Ovary (tissue), 10 donors: ENCODE measurements at places on chromosomes 7 and 10. TPM values are rescaled to one million over a fixed set of nuclear protein-coding genes. Genes with fewer than 3 reads are reported as not detected.

Gene ADARB2
- 0.12 TPM for total RNA-seq

- DNase-seq: no peak
These were observed 163.6 kb upstream of the HPS1 start for GRCh38 chr10:98610301-98610700.

DNA sequence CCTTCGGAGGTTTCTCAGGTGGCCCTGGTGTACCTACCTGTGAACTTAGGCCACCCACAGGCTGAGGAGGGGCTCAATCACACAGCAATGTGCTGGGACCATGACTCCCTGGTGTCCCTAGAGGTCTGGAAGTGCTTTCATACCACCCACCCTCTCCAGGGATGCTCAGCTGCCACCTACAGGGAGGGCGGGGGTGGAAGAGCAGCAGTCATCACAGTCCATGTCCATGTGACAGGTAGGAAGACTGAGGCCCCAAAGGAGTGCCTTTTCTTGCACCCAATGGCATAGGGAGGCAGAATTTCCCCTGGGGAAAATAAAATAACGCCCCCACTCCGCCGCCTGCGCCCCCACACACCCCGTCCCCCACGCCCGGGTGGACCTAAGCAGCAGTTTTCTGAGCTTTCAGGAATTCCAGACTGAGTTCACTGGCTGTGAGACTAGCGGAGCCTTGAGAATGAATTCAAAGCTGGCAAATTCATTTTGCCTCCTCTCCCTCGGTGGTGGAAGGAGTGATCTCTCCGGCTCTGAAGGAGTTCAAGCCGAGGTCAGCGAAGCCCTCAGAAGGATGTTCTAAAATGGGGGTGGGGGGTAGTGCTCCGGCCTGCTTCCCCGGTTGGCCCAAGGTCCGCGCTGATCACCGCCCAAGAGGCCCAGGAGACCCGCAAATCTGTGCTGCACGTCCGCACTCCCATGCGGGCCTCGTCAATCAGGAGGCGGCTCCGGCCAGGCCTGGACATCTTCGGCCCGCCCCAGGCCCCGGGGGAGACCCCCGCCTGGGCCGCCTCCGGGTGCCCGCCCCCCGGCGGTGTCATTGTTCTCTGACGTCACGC is 2.1 kb upstream of the ZMIZ1 start:
- DNase-seq: no peak

GRCh38 chr7:158074896-158075632 is 512.6 kb downstream of the PTPRN2 start:
- DNase-seq: no peak

DNA sequence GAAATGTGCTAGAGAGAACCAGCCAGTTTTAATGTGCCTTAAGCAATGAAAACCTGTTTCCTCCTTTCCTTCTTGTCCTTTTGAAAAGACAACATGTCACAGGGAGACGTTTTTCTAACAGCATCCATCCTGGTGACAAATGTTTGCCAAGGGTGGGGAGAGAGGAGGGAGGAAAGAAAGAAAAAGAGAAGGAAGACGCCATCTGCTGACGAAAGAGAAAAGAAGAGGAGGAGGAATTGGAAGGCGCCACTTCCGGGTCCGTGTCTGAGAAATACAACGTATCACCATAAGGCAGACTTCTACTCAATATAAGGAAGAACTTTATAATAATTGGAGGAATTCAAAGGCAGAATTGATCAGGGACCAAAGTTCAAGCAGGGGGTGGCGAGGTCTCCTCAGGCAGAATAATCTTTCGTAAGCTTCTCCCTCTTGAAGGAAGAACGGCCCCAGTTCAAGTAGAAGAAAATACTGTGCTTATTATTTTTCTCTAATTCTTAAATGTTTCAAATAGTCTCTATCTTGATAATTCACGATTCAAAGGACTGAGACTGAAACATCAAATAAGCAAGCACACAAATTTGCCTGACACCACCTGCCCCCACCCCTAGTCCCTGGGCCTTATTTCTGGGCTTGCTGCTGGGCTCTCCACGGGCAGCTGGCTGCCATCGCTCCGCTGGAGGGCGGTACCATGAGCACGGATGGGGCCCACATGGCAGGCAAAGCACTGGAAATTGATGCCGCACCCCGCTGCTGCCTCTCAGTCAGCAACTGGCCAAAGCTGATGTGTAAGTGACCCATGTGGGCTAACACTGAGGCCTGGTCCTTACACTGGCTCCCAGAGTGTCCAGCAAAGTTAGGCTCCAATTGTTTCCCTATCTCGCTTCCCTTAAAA is 273.7 kb upstream of the KLF14 start:
- DNase-seq: peak; percentile 64

Gene HOXA6
- 4.2 TPM for total RNA-seq

DNA sequence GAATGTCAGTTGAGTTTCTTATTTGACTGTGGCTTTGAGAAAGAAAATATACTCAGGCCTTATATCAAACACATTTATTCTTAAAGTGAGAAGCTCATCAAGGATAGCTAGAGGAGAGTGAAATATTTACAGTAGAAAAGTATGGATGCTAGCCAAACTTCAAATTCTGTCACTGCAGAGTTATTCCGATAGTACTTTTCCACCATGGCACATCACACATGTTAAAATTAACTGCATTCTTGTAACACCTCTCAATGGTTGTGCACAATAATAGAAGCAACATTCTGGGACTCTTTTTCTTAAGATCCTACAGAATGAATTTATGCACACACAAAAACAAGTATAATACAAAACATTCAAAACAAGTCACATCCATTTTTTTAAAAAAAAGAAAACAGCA is 4.5 kb downstream of the PPP1R3C start:
- DNase-seq: no peak

DNA sequence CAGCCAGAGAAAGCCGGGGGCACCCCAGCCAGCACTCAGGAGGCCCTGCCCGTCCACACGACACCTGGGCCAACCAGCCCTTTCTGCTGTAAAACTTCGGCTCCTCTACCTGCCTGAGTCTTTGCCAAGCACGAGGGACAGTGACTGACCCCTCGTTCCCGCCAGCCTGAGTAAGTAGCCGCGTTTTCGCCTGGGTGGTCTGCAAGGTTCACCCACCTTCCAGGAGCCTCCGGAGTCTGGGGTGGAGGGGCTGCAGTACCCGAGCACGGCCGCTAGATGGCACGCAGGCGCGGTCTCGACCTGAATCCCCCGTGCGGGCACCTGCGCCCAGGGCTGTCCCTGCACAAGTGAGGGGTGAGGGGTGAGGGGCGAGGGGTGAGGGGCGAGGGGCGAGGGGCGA is 192.7 kb downstream of the PTPRN2 start:
- DNase-seq: no peak

- DNase-seq: no peak
These were observed 75.1 kb downstream of the EMX2 start for GRCh38 chr10:117617659-117618058.

Gene HSPA12A
- 45.5 TPM for total RNA-seq

Gene GPR15LG
- not detected for total RNA-seq

- DNase-seq: no peak
These were observed 403.4 kb downstream of the DNAJB9 start for GRCh38 chr7:108973075-108973474.

Gene NRP1
- 95.9 TPM for total RNA-seq
